ENCODE measurements at places on chromosomes 6 and 20.

- no peak for DNase-seq
Observed at GRCh38 chr20:16714751-16715150, 15.1 kb upstream of the SNRPB2 start.

GRCh38 chr20:45416917-45417316 is 976 bp downstream of the PIGT start:
- no peak for DNase-seq

- DNase-seq, result peak; percentile 27
Observed at GRCh38 chr6:64502801-64503200, 867.2 kb downstream of the PHF3 start.

DNA sequence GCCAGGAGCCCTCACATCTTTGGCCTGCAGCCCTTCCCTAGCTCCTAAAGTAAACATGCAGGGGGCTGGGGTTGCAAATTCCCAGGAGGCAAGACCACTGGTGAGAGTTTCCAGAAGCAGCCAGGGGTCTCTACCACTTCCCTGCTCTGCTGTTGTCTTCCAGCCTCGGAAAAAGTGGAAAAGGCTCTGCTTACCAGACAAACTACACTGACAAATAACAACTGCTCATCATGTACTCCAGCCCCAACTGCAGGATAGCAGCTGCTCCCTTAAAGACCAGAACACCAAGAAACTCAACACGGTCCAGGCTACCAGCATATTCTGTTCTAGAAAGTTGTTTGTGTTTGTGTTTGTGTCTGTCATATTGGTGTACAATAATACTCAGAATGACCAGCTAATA is 187.5 kb upstream of the MARCKS start:
- DNase-seq, result no peak

DNA sequence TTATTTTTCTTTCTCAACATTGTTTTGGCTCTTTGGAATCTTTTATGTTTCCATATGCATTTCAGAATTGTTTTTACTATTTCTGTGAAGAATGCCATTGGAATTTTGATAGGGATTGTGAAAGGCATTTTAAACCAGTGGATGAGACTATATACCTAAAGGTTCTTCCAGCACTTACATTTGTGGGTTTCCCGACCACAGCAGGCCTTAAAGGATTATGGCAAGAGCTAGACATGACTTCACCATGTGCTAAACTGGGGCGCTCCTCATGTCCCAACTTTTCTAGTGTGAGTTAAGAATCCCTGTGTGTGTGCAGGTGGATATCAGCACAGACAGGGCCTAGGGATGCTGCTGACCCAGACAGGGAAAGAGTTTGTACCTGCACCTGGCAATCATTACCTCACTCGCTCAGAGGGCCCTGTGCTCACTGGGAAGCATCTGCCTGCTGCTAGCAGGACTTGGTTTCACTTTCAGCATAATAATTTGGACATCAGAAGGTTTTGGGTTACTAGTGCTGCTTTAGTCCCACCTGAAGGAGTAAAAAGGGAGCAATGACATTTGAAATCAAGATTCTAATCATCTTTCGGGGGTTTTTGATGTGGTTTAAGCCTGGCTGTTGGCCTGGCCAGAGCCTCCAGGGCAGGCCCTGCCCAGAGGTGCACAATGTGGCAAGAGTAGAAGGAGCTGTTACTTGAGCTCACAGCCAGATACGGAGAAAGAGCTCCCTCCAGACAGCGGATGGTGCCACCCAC is 137.1 kb downstream of the CDC5L start:
- DNase-seq, result no peak

- DNase-seq, result no peak
Observed at GRCh38 chr6:29624520-29624961, 8.4 kb downstream of the GABBR1 start.

GRCh38 chr6:150712505-150713252 is 113.0 kb downstream of the PLEKHG1 start:
- DNase-seq, result no peak

DNA sequence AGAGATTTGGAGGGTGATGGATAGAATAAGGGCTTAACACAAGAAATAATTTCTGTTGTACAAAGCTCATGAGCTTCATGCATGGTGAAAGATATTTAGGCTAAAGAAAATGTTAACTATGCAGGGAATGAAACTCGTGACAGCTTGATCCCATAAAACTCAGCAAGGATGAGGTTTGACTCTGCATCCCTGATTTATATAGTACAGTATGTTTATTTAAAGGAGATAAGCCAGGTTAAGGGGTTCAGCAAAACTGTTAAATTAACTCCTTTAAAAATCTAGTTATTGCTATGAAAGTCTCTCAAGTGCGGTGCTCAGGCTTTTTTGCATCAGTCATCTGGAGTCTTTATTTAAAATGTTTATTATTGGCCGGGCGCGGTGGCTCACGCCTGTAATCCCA is 326.4 kb downstream of the LAMA2 start:
- DNase-seq, result no peak

DNA sequence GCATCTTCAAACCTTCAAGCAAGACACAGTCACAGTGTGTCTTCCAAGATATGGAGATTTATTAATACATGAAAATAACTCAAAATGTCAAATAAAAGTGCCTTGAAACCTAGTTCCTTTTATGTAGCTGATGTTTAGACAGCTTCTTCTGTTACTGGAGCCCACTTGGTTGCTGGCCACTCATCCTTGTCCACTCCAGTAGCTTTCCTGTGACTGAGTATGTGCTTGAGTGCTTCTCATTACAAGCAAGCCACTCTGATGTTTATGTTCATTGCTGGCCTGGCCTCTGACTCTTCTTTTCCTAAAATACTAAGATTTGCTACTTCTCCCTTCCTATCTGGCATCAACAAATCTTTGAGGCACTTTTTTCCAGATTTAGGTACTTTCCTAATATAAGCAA is 545.2 kb upstream of the MAN1A1 start:
- DNase-seq, result no peak

DNA sequence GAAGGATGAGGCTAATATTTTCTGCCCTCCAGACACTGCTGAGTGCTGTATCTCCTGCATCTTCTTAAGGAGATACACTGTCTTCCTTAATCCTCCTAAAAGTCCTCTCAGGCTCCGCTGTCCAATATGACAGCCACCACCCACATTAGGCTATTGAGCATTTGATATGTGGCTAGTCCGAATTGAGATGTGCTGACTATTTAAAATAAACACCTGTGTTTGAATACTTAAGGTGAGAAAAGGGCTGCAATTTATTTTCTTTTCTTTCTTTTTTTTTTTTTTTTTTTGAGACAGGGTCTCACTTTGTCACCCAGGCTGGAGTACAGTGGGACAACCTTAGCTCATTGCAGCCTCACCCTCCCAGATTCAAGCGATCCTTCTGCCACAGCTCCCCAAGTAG is 3.1 kb upstream of the RGL2 start:
- DNase-seq, result no peak

- peak; percentile 48 for DNase-seq
Observed at GRCh38 chr20:3890398-3890751, 1.2 kb downstream of the PANK2 start.

All from Kasumi-1 (cell line).